NCI-H187 (cell line): ENCODE measurements at places on chromosomes 11 and 22.

GRCh38 chr11:131875611-131876010, 505.2 kb downstream of the NTM start:
- no peak for DNase-seq

DNA sequence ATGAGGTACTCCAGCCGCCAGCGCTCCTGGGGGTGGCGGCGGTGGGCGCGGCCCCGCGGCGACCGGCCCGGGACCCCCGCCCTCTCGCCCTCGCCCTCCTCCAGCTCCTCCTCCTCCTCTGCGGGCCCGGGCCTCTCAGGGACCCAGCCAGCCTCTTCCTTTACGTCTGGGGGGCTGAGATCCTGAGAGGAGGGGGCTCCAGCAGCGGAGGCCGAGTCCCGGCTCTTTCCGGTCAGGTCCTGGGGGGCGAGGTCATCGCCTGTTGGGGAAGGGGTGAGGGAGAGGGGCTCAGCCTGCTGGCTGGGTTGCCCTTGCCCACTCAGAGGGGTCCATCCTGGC, 4.3 kb downstream of the ZFTA start:
- no peak for DNase-seq

DNA sequence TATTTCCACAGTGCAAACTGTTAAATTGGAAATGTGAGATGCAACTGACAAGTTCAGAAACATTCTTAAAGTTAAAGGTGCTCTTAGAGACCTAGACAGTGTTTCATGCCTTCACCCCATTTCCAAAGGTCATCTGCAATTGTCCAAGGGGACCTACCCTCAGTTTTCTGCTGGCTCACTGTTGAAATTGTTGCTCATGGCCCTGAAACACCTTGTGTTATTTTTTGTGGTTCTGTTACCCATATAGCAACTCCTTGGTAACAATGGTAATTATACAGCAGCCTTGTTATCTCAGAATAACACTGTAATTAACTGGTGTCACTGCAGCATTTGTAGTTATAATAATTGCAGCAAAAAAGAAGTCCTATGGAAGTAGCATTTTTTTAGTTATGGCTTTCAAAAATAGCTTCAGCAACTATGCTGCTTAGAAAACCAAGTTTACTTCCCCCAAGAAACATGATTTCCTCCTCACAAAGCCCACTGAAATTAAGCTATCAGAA, 49.2 kb upstream of the CCDC34 start:
- DNase-seq: no peak

- DNase-seq: no peak
Measured at GRCh38 chr11:34977089-34977912, 60.9 kb downstream of the PDHX start.

DNA sequence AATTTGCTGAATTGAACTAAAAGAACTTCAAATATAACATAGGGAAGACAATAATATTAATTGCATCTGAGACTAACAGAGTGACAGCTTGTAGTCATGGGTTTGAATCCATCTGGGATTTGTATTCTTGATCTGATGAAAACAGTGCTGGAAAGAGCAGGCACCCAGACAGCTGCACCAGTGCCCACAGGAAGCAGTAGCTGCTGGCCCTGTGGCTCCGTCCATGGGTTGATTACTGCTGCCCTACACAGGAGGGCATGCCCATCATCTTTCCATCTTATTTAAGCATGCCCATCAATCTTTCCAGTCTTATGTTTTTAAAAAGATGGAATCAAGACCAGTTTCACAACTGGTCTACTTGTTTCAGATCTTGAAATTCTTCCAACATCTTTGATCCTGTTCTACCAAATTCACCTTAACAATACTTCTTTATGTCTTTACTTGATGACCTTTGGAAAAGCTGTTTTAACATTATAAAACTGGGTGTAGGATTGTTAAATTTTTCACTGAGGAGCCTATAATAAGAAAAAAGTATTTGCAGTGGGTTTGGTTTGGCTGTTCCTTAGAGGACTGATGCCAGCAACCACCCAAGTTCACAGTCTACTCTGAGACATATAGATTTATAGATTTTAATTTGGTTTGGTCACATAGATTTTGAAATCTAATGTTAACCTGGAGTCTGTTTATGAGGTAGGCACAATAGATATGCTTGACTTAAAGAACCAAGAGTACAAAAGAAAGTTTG, 761 bp upstream of the NXPE4 start:
- no peak for DNase-seq

GRCh38 chr22:46102752-46103151, 47.6 kb upstream of the PPARA start:
- DNase-seq: no peak

DNA sequence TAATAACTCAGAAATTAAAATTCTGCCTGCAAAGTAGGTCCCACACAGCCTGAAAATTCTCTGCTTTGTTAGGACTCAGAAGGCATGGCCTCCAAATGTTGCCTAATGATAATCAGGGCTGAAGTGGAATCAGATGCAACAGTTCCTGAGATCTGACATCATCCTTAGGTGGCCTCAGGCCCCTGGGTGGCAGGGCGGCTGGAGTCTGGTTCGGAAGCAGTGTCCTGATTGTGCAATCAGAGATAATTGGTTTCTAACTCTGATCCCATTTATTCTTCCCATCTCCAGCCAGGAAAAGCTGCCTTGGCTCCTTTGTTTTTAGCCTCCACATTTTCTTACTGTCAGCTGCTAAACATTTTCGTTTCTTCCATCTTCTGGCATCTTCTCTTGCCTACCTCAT, 399.3 kb downstream of the OPCML start:
- DNase-seq: no peak
